Right lobe of liver (tissue), 6 donors: ENCODE measurements at places on chromosomes 5 and 9. TPM values are rescaled to one million over a fixed set of nuclear protein-coding genes. Genes with fewer than 3 reads are reported as not detected.

DNA sequence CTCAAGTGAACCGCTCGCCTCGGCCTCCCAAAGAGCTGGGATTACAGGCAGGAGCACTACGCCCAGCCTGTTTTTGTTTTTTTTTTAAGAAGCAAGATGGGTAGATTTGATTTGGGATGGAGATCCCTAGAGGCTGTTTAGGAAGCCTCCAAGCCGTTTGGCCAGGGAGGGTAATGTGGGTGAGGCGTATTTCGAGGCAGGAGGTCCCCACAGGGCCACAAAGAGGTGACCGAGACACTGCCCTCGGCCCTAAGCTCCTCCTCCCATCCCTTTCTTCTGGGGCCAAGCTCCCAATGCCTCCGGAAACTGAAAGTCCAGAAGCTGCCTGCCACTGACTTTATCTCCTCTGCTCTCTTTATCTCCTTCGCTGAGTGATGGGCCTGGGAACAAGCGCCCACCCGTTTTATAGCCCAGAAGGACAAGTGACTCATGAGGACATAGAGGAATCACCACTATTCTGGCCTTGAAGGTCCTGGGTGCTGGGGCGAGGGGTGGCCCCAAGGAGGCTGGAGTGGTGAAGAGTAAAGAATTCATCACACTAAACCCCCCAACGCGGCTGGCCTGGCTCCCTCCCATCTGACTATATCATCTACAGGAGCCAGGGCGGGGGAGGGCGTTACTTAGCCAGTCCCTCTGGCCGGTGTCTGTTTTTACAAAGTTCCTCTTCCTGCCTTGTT, 2.0 kb upstream of the RALGDS start:
- H3K27ac ChIP-seq = no peak overlapping the region
- no peak overlapping the region for H3K4me3 ChIP-seq
- H3K36me3 ChIP-seq = no peaks in the 10 kb centered on the region
- no peak for DNase-seq
- H3K4me1 ChIP-seq = peaks cover 28% of the 10 kb centered on the region

GRCh38 chr5:152378730-152379129, 26.3 kb downstream of the NMUR2 start:
- no peaks in the 10 kb centered on the region for H3K27me3 ChIP-seq
- H3K27ac ChIP-seq = no peak overlapping the region
- H3K4me3 ChIP-seq = no peak overlapping the region
- H3K36me3 ChIP-seq = no peaks in the 10 kb centered on the region
- no peaks in the 10 kb centered on the region for H3K4me1 ChIP-seq
- no peak for DNase-seq

GRCh38 chr5:43389679-43390329, 22.4 kb downstream of the CCL28 start:
- H3K36me3 ChIP-seq = no peaks in the 10 kb centered on the region
- H3K4me1 ChIP-seq = no peaks in the 10 kb centered on the region
- H3K27ac ChIP-seq = no peak overlapping the region
- H3K4me3 ChIP-seq = no peak overlapping the region
- peak; percentile 60 for DNase-seq

DNA sequence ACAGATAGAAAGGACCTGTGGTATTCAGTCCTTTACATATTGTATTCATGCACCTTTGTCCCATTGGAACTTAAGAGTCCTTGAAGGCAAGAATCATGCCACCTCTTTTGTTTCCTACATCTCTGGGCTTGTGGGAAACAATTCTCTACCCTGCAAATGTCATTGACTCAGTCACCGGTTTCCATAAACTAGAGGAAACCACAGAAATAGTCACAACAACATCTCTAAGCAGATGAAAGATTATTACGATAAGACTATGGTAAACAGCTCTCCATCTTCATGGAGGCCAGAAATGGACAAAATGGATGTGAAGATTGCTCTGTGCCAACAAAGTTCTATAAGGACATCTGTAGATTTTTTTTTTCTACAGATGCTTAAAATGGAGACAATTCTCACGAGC, 165.5 kb downstream of the PIK3R1 start:
- H3K4me1 ChIP-seq = no peaks in the 10 kb centered on the region
- no peak for DNase-seq
- H3K27ac ChIP-seq = no peak overlapping the region
- H3K4me3 ChIP-seq = no peak overlapping the region
- H3K36me3 ChIP-seq = no peaks in the 10 kb centered on the region

GRCh38 chr5:72552041-72552557, 44.9 kb upstream of the ZNF366 start:
- no peak overlapping the region for H3K27ac ChIP-seq
- no peaks in the 10 kb centered on the region for H3K36me3 ChIP-seq
- no peaks in the 10 kb centered on the region for H3K27me3 ChIP-seq
- no peaks in the 10 kb centered on the region for H3K4me1 ChIP-seq
- DNase-seq = no peak

DNA sequence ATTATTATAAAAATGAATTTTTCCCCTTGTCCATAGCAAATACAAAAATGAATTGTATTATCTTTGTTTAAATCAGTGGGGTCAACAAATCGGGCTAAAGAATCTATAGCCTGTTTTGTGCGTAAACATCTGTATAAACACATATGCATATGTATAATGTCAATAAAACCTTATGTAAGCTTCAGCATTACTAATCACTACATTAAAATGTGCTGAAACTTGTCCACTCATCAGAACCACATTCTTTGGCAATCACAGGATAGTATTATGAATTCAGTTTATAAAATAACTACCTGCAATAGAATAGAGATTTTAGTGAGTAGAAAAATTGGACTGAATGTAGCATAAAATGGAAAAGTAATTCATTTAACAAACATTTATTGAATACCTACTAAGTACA, 30.6 kb downstream of the RGMB start:
- H3K36me3 ChIP-seq = no peaks in the 10 kb centered on the region
- no peak overlapping the region for H3K4me3 ChIP-seq
- no peaks in the 10 kb centered on the region for H3K4me1 ChIP-seq
- no peak for DNase-seq
- H3K27me3 ChIP-seq = no peaks in the 10 kb centered on the region

SPATA31A3 gene
- not detected for total RNA-seq

- H3K27me3 ChIP-seq = no peaks in the 10 kb centered on the region
- H3K4me1 ChIP-seq = no peaks in the 10 kb centered on the region
- peak overlapping the region; percentile 83 for H3K4me3 ChIP-seq
- DNase-seq = no peak
- H3K27ac ChIP-seq = peak overlapping the region; percentile 92
- no peaks in the 10 kb centered on the region for H3K36me3 ChIP-seq
Measured at GRCh38 chr5:95555553-95555952, 652 bp downstream of the ARSK start.

DNA sequence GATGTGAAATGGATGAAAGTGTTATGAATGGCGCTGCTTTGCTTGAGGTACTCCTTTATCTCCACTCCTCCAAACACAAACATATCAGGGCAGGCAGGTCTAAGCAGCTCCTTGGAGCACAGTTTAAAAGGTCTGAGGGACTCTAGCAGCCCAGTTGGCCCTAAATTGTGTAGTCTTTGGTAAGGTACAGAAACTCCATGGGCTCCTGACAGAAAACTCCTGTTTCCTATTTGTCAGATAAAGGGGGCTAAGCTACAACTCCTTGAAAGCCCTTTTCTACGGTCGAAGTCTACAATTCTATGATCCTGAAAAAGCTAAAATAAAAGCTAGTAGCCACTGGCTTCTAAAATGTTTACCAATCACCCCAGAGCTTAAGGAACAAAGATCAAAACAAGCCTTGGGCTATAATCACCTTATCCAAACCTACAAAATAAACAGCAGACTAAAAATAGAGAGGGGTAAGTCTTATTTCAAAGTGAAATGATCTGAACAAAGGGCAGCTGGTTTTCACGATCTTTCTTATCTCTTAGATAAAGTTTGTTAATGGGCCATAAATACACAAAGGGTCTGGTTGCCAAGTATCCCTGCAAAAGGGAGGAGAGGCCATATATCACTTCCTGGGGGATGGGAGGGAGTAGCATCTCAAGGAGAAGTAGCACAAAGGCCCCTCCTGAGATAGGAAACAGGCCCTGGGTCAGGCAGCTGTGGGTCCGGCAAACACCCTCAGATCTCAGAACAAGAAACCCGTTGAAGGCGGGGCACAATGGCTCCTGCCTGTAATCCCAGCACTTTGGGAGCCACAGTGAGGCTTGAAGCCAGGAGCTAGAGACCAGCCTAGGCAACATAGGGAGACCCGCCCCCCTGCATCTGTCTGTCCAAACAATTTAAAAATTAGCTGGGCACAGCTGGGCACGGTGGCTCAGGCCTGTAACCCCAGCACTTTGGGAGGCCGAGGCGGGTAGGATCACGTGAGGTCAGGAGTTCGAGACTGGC, 28.3 kb upstream of the DENND4C start:
- H3K4me3 ChIP-seq = no peak overlapping the region
- DNase-seq = no peak
- no peaks in the 10 kb centered on the region for H3K27me3 ChIP-seq
- H3K36me3 ChIP-seq = no peaks in the 10 kb centered on the region
- H3K27ac ChIP-seq = no peak overlapping the region

VCAN gene
- 3.8 TPM for total RNA-seq

DNA sequence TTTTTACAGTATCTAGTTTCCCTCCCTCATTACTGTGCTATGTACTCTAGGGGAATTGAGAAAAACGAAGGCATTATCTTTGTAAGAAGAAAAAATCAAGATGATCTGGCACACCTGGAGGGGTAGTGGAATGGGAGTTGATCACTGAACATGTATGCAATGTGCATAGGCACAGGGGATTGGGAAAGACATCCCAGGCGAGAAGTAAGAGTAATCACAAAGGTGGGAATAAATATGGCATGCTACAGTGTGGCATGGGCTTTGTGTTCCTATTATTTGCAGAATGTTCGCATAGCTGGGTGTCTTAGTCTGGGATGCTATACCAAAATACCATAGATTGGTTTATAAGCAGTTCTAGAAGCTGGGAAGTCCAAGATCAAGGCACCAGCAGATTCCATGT, 130.6 kb downstream of the SMARCA2 start:
- H3K36me3 ChIP-seq = no peaks in the 10 kb centered on the region
- no peak for DNase-seq
- no peaks in the 10 kb centered on the region for H3K4me1 ChIP-seq
- H3K4me3 ChIP-seq = no peak overlapping the region

ASS1 gene
- total RNA-seq = 1,278 TPM

- no peak overlapping the region for H3K27ac ChIP-seq
- no peaks in the 10 kb centered on the region for H3K27me3 ChIP-seq
- H3K4me3 ChIP-seq = no peak overlapping the region
- no peaks in the 10 kb centered on the region for H3K36me3 ChIP-seq
- no peak for DNase-seq
Measured at GRCh38 chr5:110248921-110249320, 477.6 kb downstream of the TMEM232 start.

- DNase-seq = peak; percentile 97
- H3K4me3 ChIP-seq = peak overlapping the region; percentile 40
- peak overlapping the region; percentile 94 for H3K27ac ChIP-seq
- no peaks in the 10 kb centered on the region for H3K27me3 ChIP-seq
- no peaks in the 10 kb centered on the region for H3K36me3 ChIP-seq
Measured at GRCh38 chr5:10301842-10302610, 5.7 kb downstream of the CMBL start.

GRCh38 chr9:35340046-35340445, 149.9 kb upstream of the RUSC2 start:
- no peak overlapping the region for H3K27ac ChIP-seq
- H3K4me1 ChIP-seq = no peaks in the 10 kb centered on the region
- no peak for DNase-seq
- H3K4me3 ChIP-seq = no peak overlapping the region
- H3K36me3 ChIP-seq = no peaks in the 10 kb centered on the region

DNA sequence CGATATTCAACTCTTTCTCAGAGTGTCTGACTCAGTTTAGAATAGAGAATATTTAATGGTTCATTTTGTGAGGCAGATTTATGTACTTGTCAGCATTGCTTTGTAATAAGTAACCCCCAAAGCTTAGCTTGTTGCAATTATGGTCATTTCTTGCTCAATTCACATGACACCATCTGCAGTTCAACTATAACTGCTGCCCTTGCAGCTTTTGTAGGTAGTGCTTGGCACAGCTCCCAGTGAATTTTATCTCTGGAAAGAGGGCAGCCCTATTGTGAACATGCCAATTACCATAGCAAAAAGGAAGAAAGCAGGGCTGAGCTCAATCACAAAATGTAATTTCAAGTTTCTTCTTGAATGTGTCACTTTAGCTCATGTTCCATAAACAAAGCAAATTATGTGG, 1587.7 kb upstream of the ACO1 start:
- no peak overlapping the region for H3K27ac ChIP-seq
- no peaks in the 10 kb centered on the region for H3K36me3 ChIP-seq
- H3K4me3 ChIP-seq = no peak overlapping the region
- DNase-seq = no peak
- H3K27me3 ChIP-seq = no peaks in the 10 kb centered on the region
- H3K4me1 ChIP-seq = no peaks in the 10 kb centered on the region

ESM1 gene
- not detected for total RNA-seq

DNA sequence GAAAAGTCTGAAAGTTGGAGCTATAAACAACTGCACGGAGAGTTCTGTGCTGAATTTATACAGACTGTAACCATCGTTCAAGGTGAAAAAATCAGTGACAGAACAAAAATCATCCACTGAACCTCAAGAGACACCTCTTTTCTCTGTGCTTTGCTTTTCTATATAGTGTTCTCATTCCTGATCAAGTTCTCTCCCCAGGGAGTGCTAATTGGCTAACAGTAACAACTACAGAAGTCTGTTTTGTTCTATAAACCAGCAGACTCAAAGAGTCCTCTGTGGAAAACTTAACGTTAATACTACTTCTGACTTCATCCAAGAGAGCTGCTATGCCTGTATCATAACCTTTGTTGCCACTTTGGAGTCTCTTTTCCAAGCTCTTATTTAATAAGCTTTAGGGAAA, 1388.3 kb upstream of the C9orf72 start:
- H3K27me3 ChIP-seq = no peaks in the 10 kb centered on the region
- no peak overlapping the region for H3K27ac ChIP-seq
- DNase-seq = no peak
- no peaks in the 10 kb centered on the region for H3K36me3 ChIP-seq
- no peak overlapping the region for H3K4me3 ChIP-seq
- no peaks in the 10 kb centered on the region for H3K4me1 ChIP-seq

SPINK4 gene
- total RNA-seq = not detected

GRCh38 chr9:33489066-33489465, 15.3 kb upstream of the NOL6 start:
- no peaks in the 10 kb centered on the region for H3K4me1 ChIP-seq
- no peaks in the 10 kb centered on the region for H3K36me3 ChIP-seq
- DNase-seq = no peak
- no peaks in the 10 kb centered on the region for H3K27me3 ChIP-seq

DNA sequence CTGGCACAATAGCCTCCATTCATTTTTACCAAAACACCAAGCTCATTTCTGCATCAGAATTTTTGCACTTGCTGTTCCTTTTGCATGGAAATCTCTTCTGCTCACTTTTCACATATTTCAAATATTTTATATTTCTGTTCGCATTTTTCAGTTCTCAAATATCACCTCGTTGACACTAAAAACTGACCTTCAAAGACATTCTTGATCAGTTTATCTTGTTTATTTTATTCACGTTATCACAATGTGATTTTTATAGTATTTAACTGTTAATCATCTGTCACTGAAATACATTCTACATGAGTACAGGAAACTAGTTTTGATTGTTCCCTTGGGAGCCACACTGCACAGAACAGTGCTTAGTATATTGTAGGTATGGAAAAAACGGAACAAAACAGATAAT, 29.6 kb downstream of the CDH10 start:
- no peak for DNase-seq
- H3K36me3 ChIP-seq = no peaks in the 10 kb centered on the region
- no peaks in the 10 kb centered on the region for H3K4me1 ChIP-seq
- no peak overlapping the region for H3K27ac ChIP-seq
